ENCODE measurements at places on chromosomes 4 and X.

DNA sequence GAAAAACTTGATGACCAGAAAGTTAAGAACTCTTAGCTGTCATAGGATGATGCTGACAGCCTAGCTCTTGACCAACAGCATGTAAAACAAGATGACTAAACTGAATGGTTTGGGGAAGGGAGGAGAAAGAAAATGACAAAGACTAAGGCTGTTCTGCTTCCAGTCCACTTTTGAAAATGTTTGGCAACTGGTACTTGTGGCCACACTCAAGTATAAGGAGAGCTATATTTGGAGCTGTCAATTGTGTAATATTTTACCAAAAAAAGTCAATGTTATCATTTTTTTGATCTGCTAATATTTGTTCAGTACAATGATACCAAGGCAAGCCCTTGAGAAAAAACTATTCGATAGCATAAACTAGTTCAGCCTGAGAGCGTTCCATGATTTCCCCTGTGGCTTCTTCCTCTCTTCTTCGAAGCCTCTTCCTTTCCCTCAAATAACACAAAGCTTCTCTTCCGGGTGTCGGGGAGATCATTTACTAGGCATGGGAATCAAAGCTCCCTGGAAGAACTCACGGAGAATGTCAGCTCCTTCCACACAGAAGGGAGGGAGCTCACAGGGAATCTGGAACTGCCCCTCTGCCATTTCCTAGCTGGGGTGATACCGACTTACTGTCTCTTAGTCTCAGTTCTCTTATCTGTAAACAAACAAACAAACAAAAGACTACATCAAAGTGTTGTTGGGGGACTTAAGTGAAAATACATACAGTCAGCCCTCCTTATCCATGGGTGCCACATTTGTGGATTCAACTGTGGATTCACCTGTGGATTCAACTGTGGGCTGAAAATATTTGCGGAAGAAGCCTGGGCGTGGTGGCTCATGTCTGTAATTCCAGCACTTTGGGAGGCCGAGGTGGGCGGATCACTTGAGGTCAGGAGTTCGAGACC, 82.6 kb downstream of the SCD5 start:
- DNase-seq, result no peak

GRCh38 chr4:181475359-181475758, 767.8 kb upstream of the TENM3 start:
- DNase-seq, result no peak

DNA sequence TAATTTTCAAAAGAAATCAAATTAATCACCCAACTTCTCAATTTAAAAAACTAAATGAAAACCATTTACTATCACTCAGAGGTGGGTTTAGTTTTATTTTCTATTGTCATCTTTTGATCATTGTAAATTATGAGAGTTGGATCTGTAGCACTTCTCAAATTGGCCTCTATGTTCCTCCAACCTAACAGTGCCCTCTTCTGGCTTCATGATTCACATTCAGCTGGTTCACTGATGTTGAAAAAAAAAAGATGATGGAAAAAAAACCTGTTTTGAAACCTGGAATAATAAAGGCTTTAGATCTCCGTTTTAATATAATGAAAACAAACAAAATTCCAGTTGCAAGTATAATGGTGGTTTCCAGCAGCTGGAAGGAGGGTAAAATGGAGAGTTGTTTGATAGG, 2.4 kb upstream of the NBDY start:
- no peak for DNase-seq

DNA sequence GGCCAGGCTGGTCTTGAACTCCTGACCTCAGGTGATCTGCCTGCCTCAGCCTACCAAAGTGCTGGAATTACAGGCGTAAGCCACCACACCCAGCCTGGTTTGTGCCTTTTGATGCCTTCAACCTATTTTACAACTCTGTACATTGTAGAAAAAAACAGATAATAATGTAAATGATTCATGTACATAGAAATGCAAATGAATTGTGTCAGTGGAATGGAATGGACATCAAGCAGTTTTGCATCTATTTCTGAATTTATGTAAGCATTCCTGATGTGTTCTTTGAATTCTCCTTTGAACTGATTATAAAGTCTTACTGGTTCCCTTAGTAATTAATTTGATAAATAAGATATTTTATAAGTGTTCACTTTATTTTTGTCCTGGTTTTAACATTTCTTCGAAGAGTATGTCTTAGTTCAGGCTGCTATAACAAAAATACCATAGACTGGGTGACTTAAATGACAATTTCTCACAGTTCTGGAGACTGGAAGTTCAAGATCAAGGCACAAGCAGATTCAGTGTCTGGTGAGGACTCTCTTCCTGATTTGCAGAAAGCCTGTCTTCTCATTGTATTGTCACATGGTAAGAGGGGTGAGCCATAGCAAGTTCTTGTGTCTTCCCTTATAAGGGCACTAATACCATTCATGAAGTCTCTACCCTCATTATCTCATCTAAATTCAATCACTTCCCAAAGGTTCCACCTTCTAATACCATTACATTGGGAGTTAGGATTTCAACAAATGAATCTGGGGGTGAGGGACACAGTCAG, 162.2 kb upstream of the S100G start:
- no peak for DNase-seq

DNA sequence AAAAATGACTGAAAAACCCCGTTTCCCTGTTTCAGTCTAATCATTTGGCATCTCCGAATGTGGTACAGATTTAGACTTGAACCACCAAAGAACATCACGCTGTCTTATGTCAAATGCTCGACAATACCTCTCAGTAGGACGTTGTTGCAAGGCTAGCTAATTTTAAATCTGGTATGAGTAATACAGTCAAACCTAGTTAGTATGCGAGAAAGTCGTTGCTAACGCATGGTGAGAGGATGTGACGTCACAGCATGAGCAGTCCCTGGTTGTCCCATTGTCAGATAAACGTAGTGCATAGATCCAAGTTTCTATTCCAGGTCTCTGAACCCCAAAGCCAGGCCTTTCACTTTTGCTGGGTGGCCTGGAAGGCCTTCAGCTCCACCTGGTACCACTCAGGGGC, 44.7 kb downstream of the SETD7 start:
- DNase-seq, result no peak

DNA sequence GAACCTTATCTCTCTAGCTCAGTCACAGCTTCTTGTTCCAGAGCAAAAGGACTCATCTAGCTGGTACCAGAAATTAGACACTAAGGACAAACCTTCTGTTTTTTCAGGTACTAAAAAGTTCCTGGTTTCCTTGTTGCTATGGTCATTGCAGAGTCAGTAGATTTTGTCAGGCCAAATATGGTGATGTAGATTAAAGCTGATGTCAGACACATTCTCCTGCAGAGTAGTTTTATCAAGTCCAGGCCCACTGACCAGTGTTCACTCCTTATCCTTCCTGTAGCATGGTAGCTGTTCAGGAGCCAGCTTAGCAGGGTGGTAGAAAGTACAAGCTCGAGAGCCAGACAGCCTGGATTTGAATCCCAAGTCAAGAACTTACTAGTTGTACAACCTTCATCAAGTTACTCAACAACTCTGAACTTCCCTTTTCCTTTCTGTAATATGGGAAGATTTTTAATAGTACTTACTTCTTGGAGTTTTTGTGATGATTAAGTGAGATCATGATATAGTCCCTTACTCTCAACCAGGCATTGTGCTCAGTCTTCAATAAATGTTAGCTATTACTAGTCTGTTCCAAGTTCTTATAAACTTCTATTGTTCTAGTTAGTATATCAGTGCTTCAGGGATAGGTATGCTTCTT, 17.9 kb downstream of the OCRL start:
- no peak for DNase-seq

GRCh38 chr4:123953566-123953965, 557.0 kb downstream of the SPRY1 start:
- DNase-seq, result no peak

GRCh38 chrX:133610056-133610455, 194.8 kb upstream of the GPC4 start:
- no peak for DNase-seq

DNA sequence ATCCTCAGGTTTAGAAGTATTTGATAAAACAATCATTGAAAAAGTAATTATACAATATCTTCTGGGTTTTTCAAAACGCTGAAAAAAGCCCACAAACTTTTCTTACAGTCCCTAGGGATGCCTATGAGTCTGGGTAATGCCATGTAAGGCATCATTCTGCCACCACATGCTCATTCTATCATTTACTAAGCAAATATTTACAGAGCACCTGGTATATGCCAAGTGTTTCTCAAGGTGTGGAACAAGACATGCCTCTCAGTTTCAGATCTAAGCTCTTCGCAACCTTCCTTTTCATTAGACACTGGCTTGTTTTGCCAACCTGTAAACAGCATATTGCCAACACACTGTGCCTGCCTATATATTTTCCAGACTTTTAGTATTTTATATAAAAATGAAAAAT, 17.7 kb downstream of the MID1 start:
- no peak for DNase-seq

- no peak for DNase-seq
These were observed 30.9 kb upstream of the NOCT start for GRCh38 chr4:138984647-138985046.

- no peak for DNase-seq
These were observed 158.4 kb downstream of the RAB28 start for GRCh38 chr4:13325744-13326143.

GRCh38 chrX:19512961-19513360, 2.3 kb downstream of the MAP3K15 start:
- DNase-seq, result no peak

DNA sequence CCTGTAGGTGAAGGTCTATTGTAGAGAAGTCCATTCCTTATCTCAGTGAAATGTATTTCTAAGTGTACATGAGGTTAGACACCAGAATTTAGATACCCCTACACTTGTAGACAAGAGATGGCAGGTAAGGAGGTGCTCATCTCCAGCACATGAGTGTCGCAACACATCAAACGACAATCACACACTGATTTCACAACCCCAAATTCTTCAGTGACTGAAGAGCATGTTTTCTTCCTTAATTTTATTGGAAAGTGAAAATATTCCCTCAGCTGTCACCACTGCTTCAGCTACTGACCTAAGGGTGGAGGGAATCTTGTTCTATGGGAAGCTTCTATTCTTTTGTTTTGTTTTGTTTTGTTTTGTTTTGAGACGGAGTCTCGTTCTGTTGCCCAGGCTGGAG, 280.3 kb downstream of the ARHGAP24 start:
- no peak for DNase-seq

DNA sequence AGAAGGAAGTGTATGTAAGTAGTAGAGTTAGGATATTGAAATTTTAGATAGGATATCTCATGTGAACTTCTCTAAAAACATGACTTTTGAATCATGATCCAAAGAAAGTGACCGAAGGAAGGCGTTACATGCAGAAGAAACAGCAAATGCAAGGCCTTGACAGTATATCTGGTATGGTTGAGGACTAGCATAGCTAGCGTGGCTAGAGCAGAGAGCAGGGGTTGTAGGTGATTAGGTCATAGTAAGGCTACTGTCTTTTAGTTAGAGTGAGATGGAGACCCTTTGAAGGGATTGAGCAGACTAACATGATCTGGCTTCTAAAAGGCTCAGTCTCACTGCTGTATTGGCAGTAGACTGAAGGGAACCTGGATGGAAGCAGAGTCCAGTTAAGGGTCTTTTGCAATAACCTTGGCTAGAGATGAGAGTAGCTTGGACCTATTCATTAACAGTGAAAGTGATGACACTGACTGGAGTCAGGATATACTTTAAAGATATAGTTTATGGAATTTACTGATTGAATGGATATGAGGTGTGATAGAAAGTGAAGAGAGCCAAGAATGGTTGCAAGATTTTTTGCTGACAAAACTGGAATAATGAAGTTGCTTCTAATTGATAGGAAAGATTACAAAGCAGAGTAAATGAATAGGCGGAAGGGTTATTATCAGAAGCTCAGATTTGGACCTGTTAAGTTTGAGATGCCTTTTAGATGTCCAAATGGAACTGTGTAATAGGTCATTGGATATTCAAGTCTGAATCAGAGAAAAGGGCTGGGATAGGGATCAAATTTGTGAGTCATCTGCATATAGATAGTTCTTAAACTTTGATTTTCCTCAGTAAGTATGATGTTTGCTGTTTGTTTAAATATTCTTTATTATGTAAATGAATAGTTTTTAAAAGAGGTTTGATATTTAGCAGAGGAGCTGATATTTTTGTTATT, 59.8 kb downstream of the MRPL1 start:
- DNase-seq, result no peak

DNA sequence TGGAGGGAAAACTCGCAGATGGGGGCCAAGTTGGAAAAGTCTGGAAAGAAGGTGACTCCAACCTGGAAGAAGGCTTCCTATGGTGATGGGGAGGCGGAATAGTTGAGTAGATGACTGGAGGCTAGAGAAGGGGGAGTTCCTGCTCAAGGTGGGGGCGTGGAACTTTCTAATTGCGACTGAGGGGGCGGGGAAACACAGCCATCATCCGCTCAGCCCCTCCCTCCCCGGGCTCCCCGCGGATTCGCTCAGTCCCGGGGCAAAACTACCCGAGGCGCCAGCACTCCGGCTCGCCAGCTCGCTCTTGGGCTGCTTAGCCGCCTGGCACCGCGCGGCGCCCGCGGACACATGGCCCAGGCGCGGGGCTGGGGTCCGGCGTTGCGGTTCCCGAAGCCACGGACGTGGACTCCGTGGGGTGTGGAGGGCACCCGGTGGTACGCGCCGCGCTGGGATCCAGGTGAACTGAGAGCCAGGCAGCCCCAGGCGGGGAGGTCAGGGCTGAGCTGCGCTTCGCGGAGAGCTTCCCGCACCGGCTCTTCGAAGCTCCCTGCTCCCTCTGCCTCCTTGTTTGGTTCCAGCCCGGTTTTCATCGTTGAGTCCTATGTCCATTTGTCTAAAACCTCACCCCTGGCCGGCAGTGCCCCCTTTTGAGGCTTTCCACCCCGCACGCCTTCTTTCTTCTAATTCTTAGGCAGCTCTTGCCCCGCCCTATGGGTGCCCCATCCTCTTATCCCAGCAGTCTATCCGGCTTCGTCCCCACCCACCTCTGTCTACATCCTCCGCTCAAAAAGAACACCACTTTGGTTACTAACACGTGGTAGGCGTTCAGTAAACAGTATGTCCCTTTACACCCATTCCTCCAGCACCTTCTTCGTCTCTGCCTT, 38.9 kb downstream of the STARD8 start:
- no peak for DNase-seq

DNA sequence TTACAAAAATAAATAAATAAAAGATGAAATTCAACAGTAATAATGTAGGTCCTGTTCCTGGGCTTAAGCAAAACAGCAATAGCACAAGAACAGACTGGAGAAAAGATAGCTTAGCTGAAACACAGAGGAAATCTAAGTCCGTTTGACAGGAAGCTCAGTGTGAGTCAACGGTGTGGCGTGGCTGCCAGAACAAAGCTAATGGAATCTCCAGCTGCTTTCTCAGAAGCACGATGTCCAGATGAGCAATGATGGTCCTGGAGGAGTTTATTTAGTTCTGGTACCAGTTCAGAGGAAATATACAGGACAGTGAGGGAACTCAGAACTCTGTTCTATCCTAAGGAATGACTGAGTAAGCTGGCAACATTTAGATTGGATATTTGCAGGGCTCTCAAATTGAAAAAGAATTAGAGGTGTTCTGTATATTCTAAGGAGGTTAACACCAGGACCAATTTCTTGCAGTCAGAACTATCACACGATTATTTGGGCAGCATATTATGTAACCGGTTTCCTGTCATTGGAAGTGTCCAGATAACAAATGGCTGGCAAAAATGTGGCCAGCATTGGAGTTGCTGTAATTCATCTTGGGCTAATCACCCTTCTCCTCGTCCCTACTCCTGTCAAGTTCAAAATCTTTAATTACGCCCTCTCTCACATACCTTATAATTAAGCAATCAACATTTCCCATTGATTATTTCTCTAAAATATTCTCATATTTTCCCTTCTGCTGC, 12.7 kb downstream of the GAB3 start:
- no peak for DNase-seq

Measured in T-helper 9 cell (primary cell).